ENCODE measurements at places on chromosomes 7 and 10.

DNA sequence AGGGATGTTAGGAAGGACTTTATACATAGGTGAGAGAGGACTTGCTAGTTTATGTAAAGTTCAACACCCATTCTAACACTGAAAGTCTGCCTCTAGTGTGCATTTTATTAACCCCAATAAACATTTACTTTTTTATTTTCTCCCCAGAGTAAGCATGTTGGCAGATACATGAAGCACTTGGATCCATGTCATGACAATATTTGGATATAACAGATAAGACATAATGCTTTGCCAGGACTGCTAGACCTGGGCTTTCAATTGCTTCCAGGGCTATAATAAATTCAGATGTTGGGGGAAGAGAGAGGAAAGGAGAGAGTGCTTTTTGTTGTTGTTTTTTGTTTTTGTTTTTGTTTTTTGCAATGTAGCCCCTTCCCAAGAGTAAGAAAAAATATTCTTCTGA, 269.3 kb upstream of the LRRTM3 start:
- DNase-seq, result no peak

DNA sequence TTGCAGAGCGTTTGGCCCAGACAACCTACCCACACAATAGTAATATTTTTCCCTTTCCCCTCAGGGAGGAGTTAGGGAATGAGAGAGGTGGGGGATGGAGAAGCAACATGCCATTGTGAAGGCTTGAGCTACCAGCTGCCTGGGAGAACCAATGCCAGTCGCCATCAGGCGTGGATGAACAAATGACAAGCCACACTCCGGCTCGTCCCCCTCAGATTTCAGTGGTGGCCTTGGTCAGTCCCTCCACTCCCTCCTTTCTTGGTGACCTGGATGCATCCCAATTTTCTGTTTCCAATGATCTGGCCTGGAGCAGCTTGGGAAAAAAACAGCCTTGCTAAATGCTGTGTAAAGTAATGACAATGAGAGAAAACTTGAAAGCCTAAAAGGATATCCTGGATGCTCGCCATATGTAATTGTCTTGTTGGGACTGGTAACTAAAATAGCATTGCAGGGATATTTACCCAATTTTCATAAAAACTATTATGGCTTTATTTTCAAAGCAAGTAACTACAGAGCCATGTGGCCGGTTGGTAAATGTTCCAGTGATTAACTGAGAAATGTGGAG, 110.7 kb downstream of the ICA1 start:
- no peak for DNase-seq

DNA sequence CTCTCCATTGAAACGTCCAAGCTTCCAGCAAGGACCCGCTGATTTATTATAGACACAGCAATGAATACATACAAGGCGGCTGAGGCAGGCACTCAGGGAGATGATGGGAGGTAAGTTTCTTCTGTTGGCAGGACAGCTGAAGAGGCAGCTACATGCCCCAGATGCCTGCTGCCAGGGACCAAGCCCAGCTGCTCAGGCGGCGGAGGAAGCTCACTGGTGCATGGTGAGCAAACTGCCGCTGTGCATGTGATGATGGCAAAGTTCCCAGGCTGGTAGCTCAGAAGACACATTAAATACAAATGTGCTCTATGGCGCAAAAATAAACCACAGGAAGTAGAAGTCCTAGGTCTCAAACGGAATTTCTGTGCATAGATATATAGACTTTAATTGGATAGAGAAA, 2.3 kb downstream of the DNTT start:
- DNase-seq, result no peak

DNA sequence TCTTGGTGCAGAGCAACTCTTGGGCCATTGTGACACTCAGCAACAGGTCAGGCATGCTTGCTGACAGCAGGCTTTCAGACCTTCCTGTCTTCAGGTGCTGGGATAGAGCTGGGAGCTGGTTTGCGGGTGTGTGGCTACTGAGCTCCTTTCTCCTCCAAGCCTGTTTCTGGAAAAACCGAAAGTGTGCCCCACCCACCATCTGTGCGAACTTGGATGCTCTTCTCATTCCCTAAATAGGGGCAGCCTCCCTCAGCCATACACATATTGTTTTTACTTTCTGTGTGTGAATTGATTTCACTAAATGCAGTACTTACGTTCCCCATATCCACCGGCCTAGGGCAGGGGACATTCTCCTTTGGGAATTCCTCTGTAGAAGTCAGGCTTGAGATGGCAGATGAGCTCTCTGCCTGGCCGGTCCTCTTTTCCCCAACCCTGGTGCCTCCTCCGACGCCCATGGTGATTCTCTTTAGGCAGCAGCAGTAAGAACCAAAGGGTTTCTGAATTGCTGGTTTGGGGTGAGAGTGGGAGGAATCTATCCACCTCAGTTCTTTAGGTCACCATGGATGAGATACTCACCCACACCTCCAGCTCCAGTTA, 6.3 kb upstream of the NEUROG3 start:
- no peak for DNase-seq

GRCh38 chr7:39153647-39154046, 175.9 kb downstream of the POU6F2 start:
- no peak for DNase-seq

- DNase-seq, result peak; percentile 22
These were observed 137.7 kb downstream of the ETV1 start for GRCh38 chr7:13851736-13852135.

DNA sequence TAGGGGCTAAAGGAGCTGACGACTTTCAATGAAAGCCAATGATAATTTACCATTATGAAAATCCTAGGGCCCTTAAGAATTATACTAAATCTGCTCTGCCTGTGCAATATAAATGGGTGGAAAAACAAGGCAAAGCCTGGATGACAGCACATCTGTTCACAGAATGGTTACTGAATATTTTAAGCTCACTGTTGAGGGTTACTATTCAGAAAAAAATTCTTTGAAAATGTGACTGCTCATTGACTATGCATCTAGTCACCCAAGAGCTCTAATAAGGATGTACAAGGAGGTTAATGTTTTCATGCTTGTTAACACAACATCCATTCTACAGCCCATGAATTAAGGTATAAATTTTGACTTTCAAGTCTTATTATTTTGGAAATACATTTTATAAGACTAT, 8.9 kb downstream of the DKK1 start:
- DNase-seq, result no peak

- DNase-seq, result no peak
These were observed 81.8 kb downstream of the ADRA2A start for GRCh38 chr10:111158595-111158994.

DNA sequence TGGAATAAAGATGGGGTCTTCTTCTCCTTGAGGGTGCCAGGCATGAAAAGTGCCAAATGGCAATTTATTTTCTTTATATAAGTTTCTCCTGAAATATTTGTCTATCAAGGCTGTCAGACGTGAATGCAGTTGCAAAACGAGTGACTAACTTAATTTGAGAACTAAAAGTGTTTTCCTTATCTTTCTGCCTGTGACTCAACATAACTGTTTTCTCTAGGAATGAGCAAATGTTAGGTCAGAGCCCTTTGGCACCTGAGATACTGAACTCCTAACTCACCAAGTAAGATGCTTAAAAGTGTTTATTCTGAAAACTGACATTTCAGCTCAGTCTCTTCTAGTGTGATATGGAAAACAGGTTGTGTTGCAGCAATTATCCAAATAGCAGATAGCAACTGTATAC, 197.0 kb downstream of the STK31 start:
- no peak for DNase-seq

- DNase-seq, result no peak
These were observed 23.2 kb downstream of the NKX2-3 start for GRCh38 chr10:99555825-99556523.

DNA sequence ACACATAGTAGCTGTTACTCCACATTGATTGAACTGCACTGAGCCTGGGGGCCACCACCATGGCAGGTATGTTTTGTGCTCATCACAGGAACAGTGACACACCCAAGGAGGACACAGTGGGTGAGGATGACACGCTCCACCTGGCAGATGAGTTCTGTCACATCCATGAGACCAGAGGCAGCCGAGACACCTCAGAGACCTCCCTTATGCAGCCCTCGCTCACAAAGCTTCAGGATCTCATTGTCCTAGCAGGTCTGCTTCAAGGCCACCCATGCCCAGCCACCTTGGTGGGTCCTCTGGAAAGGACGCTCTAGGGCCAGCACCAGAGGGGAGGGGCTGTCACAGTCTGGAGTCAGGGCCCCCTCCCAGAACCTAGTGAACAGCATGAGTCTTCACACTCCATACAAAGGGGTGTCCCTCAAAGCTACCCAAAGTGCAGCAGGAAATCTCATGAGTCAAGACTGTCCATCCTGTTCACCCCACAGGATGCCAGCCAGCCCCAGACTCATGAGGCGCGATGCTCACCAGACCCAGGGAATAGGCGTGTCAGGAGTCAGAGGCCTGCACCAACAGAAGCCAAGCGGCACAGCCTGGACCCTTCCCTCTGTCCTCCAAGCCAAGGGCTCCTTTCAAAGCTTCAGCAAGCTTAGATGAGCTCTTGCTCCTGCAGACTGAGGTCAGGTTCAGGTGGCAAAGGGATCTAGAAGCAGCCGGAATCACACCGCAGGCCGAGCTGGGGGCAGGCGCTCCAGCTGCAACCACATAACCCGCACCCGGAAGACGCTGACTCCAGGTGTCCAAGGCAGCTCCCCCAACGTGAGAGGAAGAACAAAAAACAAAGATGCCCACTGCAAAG, 9.6 kb downstream of the FAM53B start:
- no peak for DNase-seq

DNA sequence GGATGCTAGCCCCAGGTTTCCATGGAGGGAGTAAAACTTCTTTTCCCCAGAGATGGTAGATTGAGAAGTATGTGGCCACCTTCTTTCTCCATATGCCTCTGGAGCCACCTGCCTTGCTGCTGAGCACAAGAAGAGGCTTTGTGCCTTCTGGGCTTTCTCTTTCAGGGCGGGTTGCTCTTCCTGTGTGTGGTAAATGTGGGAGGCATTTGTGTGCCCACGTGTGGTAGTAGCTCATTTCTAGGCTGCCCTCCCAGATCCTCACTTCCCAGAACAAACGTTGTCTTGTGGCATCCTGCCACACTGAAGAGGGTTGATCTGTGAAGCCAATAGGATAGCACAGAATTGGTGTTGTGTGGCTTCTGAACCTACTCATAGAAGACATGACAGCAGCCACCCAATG, 342.0 kb upstream of the PODXL start:
- no peak for DNase-seq

- no peak for DNase-seq
These were observed 121.6 kb downstream of the SH2D4B start for GRCh38 chr10:80659289-80659688.

DNA sequence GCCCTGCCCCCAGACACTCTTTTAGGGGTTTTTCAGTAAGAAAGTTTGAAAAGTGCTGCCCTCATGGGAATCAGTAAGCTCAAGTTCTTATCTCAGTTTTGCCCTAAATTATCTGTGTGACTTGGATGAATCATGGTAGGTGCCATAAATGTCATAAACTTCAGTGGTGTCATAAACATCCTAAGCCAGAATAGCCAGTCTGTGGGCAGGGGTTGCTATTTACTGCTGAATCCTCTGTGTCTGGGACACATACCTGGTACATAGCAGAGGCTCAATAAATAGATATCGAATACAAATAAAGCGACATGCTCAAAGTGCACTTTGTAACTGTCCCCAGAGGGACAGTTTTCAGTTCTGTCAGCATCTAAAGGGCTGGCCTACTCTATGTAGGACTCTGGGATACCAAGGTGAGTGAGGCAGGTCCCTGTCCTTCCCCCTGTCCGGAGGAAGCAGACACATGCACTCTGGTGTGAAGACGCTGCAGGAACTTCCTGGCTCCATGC, 502.1 kb downstream of the RPS24 start:
- DNase-seq, result no peak

DNA sequence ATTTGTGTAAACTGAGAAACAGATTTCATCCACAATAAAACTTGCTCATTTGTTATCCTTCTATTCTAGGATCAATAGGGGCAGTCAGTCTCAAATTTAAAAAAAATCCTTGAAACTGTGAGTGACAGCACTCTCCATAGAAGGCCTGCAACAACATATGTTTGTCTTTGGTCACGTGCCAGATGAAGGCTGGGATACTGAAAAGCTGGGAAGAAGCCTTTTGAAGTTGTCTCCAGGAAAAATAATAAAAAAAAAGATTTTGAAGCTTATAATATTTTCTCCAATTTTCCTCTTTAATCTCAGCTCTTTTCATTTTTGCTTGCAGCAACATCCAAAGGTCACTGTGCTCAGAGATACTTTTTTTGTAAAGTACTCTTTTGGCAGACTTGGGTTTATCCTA, 128.6 kb upstream of the SLC26A5 start:
- peak; percentile 41 for DNase-seq

GRCh38 chr10:70272925-70273316, 10.9 kb downstream of the NPFFR1 start:
- DNase-seq, result no peak

DNA sequence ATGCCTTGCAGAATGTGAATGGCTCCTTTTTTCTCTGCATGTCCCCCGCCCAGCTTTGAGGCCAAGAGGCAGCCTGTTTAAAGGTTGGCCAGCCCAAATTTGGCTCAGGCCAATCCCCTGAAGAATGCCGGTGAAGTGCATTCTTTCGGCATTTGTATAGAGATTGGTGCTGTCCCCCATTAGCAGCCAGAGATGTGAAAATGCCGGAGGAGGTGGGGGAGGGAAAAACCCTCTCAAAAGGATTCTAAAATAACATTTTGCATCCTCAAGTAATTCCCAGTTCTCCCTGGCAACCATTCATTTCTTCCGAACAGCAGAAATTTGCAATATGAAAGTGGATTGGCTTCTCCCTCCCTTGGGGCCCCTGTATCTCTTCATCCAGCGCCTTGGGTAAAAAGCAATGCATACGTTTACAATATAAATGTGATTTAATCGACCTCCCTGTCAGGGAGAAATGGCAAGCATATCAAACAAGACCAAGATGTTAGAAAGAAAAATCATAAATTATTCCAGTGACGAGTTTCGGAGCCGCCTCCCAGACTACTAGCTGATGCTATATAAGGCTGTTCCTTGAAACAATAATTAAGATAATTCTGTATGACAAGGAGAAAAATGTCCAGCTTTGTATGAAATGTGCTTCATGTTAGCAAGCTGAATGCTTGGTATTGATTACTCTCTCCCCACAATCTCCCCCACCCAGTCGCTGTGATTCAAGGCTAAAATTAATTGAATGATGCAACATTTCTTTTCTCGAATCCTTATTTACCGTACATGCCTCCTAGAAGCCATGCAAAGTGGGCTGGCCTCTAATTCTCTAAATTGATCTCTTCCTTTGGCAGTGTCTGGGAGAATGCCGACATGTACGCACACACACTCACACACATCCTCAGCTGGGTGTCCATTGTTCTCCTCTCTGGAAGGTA, 323.7 kb downstream of the RPS24 start:
- peak; percentile 49 for DNase-seq

DNA sequence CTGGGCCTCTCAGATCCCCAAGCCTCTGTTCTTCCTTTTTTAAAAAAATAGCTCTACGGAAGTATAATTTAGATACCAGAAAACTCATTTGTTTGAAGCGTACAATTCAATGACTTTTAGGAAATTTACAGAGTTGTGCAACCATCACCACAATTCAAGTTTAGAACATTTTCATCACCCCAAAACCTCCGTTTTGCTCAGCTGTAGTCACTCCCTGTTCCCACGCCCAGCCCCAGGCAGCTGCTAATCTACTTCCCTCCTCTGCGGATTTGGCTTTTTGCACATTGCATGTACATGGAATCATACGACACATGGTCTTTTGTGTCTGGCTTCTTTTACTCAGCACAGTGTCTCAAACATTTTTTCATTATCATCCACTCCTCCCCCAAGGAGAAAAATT, 229.2 kb downstream of the TCF7L2 start:
- DNase-seq, result no peak

- DNase-seq, result no peak
These were observed 70.0 kb downstream of the VOPP1 start for GRCh38 chr7:55502124-55502857.
